ENCODE measurements at places on chromosomes 6 and 20.

DNA sequence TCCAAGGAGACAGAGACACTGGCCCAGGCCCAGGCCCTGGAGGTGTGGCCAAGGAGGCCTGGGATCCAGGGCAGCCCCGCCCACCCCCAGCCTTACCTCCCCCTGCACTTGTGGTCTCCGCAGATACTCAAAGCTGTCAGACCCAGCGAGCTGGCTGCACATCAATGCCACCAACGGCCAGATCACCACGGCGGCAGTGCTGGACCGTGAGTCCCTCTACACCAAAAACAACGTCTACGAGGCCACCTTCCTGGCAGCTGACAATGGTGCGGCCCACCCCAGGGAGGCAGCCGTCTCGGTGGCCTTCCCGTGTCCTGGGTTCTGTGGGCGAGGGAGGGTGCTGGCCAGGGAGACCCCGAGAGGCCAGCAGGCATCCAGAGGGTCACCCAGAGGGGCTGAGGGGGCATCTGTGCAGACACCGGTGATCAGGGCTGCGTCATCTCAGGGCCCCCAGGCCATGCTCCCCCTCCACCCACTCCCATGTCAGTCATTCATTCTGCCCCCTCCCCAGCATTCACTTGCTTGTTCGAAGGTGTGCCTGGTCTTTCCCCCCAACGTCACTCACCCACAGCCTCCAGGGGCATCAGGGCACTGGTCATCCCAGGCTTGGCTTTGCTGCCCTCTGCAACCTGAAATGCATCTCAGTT is 141.3 kb downstream of the TAF4 start:
- DNase-seq: no peak

DNA sequence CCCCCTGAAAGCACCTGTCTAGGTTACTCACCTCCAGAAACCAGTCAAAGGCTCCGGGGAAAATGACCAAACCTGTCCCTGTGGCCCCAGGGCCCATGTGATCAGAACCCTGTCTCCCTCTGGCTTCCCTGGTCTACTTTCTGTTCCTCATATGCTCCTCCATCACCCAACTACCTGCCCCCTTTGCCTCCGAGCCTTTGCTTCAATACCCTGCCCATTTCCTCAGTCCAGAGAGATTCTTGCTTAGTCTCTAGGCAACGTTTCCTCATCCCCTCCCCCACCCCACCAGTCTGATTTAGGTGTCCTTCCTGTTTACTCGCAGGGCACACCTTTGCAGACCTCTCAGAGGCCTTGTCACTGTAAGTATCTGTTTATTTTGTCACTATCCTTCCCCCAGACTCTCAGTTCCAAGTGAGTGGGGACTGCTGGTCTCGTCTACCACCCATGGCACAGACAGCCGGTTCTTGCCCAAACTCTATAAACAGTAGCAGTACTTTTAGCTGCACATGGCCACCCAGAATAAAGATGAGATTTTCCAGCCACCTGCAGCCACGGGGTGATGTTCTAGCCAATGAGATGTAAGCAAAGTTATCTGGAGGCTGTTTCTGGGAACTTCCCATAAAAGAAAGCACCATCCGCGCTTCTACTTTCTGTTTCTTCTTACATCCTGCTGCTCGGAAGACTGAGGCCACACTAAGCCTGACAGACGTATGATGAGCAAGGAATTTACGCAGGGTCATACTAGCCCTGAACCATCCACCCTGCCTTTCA is 13.3 kb downstream of the ELOVL5 start:
- no peak for DNase-seq

- DNase-seq: no peak
Observed at GRCh38 chr6:148416330-148416965, 73.8 kb downstream of the SASH1 start.

GRCh38 chr20:44650771-44651433 is 597 bp downstream of the ADA start:
- no peak for DNase-seq

- DNase-seq: no peak
Observed at GRCh38 chr20:50478162-50478990, 31.8 kb upstream of the PTPN1 start.

- DNase-seq: no peak
Observed at GRCh38 chr20:50797142-50797541, 2.3 kb downstream of the BCAS4 start.

All from anterior cingulate cortex (tissue), 58 donors.